ENCODE measurements at places on chromosomes 6 and 20.

DNA sequence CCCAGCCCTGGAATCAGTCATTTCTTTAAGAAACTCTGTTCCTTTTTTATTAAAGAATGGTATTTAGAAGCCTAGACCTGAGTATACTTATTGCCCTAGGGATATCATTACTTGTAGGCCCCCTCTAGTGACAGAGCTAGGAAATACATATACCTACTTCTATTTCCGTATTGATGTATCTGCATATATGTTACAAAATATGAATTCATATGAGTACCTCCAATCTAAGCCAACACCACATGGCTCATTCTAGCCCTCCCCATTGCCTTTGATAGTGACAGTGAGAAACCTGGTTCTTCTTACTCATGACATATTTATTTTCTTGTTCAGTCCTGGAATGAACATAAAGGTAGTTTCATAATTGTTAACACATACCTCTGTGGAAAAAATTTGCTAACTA lies 137.2 kb downstream of the FARS2 start:
- no peak for DNase-seq

- no peak for DNase-seq
Measured at GRCh38 chr20:33552519-33552918, 62.6 kb downstream of the CBFA2T2 start.

- no peak for DNase-seq
Measured at GRCh38 chr6:117558818-117559217, 43.5 kb downstream of the GOPC start.

DNA sequence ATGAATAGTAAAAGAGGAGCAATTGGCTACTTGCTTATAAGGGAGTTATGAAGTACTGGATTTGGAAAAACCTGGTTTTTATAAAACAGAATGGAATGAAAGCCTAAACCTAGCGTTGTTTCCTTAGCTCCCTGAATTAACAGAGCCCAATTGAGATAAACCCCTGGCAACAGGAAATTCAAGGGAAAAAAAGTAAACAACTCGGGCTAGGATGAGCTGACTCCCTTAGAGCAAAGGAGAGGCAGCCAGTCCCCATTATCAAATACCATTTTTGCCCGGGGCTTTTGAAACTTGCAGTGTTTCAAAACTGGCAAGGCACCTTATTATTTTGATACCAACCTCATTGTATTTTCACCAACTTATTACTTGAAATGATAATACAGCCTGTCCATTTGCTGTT lies 587.5 kb downstream of the CD109 start:
- DNase-seq, result no peak

GRCh38 chr6:164078532-164079274 lies 664.2 kb downstream of the QKI start:
- no peak for DNase-seq
